ENCODE measurements at places on chromosomes 6 and 20. TPM values are rescaled to one million over a fixed set of nuclear protein-coding genes. Genes with fewer than 3 reads are reported as not detected.

DNA sequence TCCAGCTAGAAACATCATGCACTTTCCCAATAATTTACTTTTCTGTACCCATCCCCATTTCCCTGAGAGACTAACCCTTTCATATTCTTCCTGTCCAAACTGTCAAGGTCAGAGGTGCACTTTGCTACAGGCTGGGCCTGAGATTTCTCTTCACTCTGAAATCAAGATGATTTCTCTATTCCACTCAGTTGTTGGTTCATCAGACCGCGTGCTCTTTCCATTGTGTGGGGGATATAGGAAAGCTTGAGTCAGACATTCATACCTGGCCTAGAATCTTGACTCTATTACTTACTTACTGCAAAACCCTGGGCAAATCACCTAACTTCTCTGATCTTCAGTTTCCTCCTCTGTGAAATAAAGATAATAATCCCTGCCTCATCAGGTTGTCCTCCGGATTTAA is 4.7 kb upstream of the ZDHHC14 start:
- DNase-seq, result no peak

DNA sequence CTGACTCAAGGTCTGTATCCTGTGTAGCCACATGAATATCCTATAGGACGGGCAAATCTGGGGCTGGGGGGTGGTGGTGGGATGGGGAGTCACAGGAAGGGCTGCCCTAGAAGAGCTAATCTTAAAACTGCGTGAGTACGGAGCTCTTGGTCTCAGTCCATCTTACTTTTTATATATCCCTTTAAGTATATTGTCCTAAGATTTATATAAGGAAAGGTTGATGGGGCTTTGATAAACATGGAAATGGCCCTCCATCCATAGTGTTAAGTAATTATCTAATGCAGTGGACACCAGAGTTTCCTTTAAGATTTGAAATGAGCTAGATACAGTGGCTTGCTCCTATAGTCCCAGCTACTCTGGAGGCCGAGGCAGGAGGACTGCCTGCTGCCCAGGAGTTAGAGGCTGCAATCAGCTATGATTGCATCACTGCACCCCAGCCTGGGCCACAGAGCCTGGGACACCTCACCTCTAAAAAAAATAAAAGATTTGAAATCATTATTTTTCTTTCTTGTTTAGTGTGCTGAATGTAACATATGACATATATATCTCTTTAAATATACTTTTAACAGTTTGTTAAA is 24.2 kb upstream of the DYNLRB1 start:
- DNase-seq, result no peak

Gene VIP
- not detected for total RNA-seq

DNA sequence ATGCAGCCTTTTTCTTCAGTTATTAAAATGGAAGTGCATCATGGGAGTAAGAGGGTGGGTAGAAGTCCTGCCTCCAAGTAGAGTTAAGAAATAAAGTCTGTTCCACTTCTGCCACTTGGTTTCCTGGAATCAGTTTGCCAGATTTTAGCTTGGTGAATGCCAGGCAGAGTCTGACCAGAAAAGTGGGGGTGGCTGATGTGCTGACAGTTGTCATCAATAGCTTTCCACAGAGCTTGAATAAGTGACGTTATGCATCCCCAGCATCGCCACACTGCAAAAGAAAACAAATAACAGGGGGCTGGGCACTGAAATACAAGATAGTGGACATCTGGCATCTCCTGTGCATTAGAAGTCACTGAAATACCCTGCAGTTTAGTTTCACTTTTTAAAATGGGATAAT is 30.8 kb upstream of the CEP162 start:
- no peak for DNase-seq

Gene PTCHD4
- 2.3 TPM for total RNA-seq

GRCh38 chr20:16848061-16848460 is 99.9 kb downstream of the OTOR start:
- no peak for DNase-seq

- no peak for DNase-seq
Observed at GRCh38 chr6:138468320-138469015, 30.8 kb downstream of the NHSL1 start.

- DNase-seq, result no peak
Observed at GRCh38 chr6:72715119-72715518, 93.3 kb downstream of the KCNQ5 start.

Gene RHAG
- not detected for total RNA-seq

GRCh38 chr6:13331516-13332348 is 3.4 kb upstream of the TBC1D7 start:
- DNase-seq, result peak; percentile 47

GRCh38 chr6:70566751-70567382 is at the start of gene SDHAF4:
TSS of gene SDHAF4 (plus strand) at chr6:70566930. CDS start at chr6:70566941, 11 bp downstream.
- DNase-seq, result peak; percentile 96

DNA sequence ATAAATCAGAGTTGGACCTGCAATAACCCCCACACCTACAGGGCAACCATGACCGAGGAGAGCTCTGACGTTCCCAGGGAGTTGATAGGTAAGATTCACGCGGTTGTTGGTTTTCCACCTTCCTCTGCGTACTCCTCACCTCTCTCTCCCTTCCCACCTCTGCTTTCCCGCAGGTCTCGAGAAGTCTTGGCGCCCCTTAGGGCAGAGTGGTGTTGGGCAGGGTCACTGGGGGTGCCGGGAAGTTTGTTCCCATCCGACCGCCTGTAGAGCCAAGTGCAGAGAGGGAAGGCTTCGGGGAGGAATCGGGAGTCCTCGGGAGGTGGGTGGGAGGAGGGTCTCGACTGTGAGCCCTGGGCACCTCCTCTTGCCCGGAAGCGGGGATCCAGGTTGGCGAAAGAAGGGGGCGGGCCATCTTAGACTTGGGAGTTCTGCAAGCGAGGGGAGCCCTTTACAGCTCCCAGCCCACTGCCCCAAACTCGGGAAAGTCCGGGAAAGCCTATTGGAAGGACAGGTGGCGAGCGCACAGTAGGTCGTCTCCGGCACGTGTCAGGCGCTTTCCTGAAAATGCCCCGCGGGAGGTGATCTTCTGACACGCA is 672 bp downstream of the CARMIL1 start:
- peak; percentile 51 for DNase-seq

DNA sequence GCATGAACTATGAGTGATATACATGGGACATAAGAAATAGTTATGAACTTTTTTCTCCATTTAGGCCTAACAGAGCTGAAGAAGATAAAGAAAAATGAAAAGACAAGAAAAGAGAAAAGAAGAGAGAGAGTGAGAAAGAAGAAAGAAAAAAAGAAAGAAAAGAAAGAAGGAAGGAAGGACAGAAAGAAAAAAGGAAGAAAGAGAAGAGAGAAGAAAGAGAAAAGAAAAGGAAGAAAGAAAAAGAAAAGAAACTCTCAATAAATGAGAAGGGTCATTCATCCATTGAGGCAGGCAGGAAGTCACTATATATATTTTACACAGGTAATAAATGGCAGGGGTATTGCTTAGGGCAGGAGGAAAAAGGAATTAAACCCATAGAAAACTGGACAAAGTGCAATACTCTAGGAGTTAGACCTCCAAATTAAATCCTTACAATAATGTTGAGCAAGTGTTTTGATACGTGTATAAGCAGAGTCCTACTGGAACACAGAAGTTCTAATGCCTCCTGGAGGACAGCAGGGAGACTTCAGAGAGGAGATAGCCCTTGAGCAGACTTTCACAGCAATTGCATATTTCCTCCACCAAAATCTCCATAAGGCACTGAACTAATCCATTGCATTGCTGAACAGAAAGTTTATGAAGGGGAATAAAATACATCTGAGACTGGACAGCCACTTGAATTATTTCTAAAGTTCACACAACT is 86.4 kb upstream of the TENT5A start:
- DNase-seq, result no peak

DNA sequence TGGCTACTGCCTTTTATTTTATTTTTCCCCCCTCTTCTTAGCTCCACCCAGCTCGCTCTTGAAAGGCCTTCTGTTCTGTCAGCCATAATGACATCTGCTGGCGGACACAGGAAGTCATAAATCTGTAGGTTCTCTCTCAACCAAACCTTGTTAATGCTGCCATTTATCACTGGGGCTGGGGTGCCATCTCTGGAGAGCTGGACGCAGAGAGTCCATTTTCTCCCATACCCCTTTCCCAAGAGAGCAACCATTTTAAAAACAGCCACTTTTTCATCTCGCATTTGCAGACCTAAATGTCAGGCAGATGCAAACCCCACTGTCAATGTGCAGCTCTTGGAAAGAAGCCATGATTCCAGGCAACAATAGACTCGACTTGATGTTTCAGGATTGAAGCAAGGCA is 13.0 kb upstream of the TSHZ2 start:
- peak; percentile 32 for DNase-seq

GRCh38 chr6:89258912-89259311 is 41.8 kb upstream of the GABRR1 start:
- DNase-seq, result no peak

GRCh38 chr20:39853636-39854035 is 835.4 kb downstream of the MAFB start:
- no peak for DNase-seq

Gene PAK5
- 0.76 TPM for total RNA-seq

Gene PRL
- not detected for total RNA-seq

DNA sequence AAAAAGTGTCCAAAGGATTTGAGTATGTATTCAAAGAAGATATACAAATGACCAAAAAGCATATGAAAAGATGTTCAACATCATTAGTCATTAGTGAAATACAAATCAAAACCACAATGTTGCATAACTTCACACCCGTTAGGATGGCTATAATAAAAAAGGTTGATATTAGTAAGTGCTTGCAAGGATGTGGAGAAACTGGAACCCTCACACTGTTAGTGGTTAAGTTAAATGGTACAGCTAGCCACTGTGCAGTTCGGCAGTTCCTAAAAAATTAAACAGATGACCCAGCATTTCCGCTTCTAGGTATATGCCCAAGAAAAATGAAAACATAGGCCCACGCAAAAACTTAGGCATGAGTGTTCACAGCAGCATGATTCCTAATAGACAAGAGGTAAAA is 38.6 kb downstream of the IBTK start:
- DNase-seq, result no peak

- DNase-seq, result no peak
Observed at GRCh38 chr6:136576821-136577220, 26.6 kb upstream of the MAP7 start.

DNA sequence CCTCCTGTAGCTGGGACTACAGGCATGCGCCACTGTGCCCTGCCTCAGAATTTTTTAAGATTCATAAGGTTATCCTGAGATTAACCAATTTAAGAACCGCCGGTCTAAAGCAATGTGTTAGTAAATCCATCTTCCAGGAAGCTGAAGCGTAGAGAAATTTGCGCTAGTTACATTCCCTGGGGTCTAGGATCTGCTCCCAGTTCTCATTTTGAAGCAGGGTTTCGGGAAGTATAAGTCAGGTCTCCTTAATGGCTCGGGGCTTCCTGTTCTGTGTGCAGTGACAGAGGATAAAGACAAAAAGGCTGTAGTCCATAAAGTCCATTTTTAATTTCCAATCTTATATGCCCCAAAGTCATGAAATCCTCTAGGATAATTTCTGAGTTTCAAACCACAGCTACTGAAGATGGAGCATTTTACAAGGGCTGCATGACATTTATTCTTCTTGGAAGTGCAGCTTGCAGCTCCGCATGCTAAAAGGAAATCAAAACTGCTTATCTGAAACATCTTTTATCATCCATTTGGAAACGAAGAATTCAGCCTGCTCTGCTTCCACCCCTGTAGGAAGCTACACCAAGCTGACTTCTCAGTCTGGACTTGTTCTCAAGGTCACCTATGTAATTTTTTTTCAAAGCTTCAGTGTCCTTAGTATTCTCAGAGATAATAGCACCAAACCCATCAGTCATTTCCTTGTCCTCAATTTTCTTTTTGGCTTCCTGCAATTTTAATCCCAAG is 326.1 kb downstream of the PRL start:
- DNase-seq, result no peak

Gene CLPSL2
- not detected for total RNA-seq

GRCh38 chr20:11305406-11305805 is 612.3 kb upstream of the BTBD3 start:
- no peak for DNase-seq

Gene SCUBE3
- total RNA-seq, result 6.1 TPM

Gene GTSF1L
- not detected for total RNA-seq

- DNase-seq, result peak; percentile 97
Observed at GRCh38 chr20:36573103-36573797, at the start of gene TGIF2. TSS of gene TGIF2 (plus strand) at chr20:36573597. CDS start at chr20:36578775, 5,178 bp downstream.

Gene SMOC2
- 51.0 TPM for total RNA-seq

DNA sequence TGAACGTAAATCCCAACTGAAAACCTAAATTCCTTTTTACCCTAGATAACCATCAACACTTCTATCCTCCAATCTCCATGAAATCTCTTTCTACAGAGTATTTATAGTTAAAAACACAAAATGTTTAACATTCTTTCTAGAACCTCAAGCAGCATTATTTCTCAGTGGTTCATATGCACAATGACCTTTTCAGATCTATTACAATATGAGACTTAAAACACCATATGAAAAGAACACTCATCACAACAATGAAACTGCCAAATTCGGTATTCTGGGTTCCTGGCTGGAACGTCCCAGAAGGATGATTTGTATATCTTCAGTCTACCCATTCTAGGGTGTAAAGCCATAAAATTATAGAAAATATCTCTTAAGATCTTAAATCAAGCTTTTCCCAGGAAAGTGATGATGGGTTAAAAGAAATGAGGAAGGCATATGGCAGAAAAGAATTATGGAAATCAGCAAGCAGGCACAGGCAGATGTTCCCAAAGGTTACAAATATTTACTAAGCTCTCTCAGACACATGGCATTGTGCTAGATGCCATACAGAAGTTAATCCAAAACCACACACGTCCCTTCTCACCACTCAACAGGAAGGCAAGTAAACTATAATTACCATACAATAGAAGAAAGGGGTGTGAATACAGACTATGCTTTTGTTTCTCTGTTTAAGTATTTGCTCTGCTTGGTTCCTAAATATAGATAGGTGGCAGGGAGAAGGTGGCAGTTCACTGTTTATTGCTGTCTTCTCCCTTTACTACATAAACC is 118.0 kb downstream of the CHD6 start:
- no peak for DNase-seq

DNA sequence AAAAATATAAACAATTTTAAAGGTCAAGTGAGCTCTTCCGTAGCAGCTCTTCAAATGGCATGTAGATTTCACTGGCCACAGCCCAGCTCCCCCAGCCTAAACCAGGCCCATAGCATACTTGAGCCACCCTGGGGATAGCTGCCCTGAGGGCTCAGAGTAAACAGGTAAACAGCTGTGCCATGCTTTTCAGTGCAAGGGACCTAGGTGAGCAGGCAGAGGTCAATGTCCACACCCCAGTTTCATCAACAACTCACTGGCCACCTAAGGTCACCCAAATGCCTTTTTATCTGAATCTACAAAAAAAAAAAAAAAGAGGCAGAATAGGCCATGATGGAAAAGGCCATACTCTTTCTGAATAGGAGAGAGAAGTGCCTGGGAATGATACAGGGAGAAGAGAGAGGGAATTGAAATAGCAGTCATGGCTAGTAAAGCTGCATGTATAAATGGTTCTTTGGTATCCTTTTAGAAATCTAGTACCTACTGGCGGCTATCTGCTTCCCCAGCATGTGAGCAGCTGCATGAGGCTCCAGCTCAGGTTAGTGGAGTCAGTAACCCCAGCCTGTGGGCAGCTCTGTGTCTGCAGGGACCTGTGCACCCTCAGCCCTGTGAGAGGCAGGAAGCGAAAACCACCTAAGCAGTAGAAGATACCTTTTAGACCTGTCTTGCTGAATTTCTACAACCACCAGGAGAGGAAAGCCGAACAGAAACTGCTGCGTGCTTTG is 77.0 kb downstream of the FOXA2 start:
- no peak for DNase-seq

Gene MLN
- total RNA-seq, result 2.3 TPM

GRCh38 chr20:33263784-33264183 is 19.2 kb upstream of the BPIFB1 start:
- no peak for DNase-seq
